H9 (cell line): ENCODE measurements at places on chromosomes 1 and 21.

GRCh38 chr1:229117664-229118300, 153.1 kb upstream of the RAB4A start:
- H3K4me3 ChIP-seq, result no peak overlapping the region
- no peak for DNase-seq
- no peaks in the 10 kb centered on the region for H3K27me3 ChIP-seq
- no peak overlapping the region for H3K27ac ChIP-seq
- H3K36me3 ChIP-seq, result no peaks in the 10 kb centered on the region
- peaks cover 2% of the 10 kb centered on the region; the same call in 1 of the 2 replicates for H3K4me1 ChIP-seq

GRCh38 chr1:226223786-226224244, 351 bp downstream of the MIXL1 start:
- H3K4me3 ChIP-seq, result peak overlapping the region; percentile 77
- H3K4me1 ChIP-seq, result no peaks in the 10 kb centered on the region
- peaks cover 5% of the 10 kb centered on the region; the same call in 1 of the 2 replicates for H3K36me3 ChIP-seq

- DNase-seq, result peak; percentile 72
- no peaks in the 10 kb centered on the region for H3K27me3 ChIP-seq
- no peak overlapping the region for H3K27ac ChIP-seq
- no peak overlapping the region for H3K4me3 ChIP-seq
- H3K4me1 ChIP-seq, result no peaks in the 10 kb centered on the region
- no peaks in the 10 kb centered on the region for H3K36me3 ChIP-seq
Measured at GRCh38 chr1:198056255-198056654, 100.5 kb upstream of the NEK7 start.

- no peak overlapping the region for H3K27ac ChIP-seq
- 0 out of 2 replicates have a peak, but pooled peaks cover 3% of the 10 kb centered on the region for H3K36me3 ChIP-seq
- H3K27me3 ChIP-seq, result no peaks in the 10 kb centered on the region; the same call in 1 of the 2 replicates
- H3K4me3 ChIP-seq, result no peak overlapping the region
- no peaks in the 10 kb centered on the region for H3K4me1 ChIP-seq
- DNase-seq, result no peak
Measured at GRCh38 chr1:98669355-98670296, 8.1 kb downstream of the SNX7 start.

DNA sequence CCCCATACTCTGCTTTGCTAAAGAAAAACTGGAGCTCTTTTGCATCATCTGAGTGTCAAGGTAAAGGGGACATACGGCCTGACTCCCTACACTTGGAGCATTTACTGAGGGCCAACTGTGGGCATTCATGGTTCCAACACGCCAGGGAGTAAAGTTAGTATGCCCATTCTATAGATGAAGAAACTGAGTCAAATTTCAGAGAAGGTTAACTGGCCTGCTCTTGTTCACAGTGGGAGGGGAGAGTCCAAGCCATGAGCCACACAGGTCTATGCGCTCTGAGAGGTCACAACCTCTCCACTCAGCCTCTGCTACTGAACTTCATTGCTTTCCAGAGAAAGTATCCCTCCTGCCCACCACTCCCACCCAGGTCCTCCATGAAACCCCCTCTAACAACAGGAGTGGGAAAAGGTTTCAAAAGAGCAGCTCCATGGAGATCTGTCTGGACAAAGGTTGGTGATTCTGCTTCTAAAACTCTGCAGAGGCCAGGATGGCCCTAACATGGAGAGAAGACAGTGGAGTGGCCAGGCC, 6.8 kb upstream of the KCNN3 start:
- no peaks in the 10 kb centered on the region for H3K36me3 ChIP-seq
- H3K4me3 ChIP-seq, result no peak overlapping the region
- peak; percentile 2 for DNase-seq
- no peak overlapping the region for H3K27ac ChIP-seq

- no peaks in the 10 kb centered on the region for H3K27me3 ChIP-seq
- DNase-seq, result no peak
- H3K4me3 ChIP-seq, result no peak overlapping the region
- no peaks in the 10 kb centered on the region; the same call in 1 of the 2 replicates for H3K4me1 ChIP-seq
- peaks cover 19% of the 10 kb centered on the region for H3K36me3 ChIP-seq
Measured at GRCh38 chr1:220241072-220241663, 31.1 kb downstream of the RAB3GAP2 start.

GRCh38 chr21:42652527-42653230, 742 bp upstream of the PDE9A start:
- peaks cover 11% of the 10 kb centered on the region for H3K36me3 ChIP-seq
- no peaks in the 10 kb centered on the region for H3K27me3 ChIP-seq
- peak; percentile 78 for DNase-seq

GRCh38 chr1:207882692-207883091, 28.2 kb downstream of the CD34 start:
- H3K27ac ChIP-seq, result no peak overlapping the region
- no peak overlapping the region for H3K4me3 ChIP-seq
- no peak for DNase-seq
- H3K36me3 ChIP-seq, result no peaks in the 10 kb centered on the region
- no peaks in the 10 kb centered on the region for H3K4me1 ChIP-seq

- no peak overlapping the region for H3K27ac ChIP-seq
- H3K4me3 ChIP-seq, result no peak overlapping the region
- no peak for DNase-seq
Measured at GRCh38 chr1:7893529-7894180, 40.8 kb upstream of the UTS2 start.

GRCh38 chr1:183200451-183200850, 14.4 kb downstream of the LAMC2 start:
- H3K27me3 ChIP-seq, result no peaks in the 10 kb centered on the region
- no peak overlapping the region for H3K4me3 ChIP-seq
- DNase-seq, result no peak

DNA sequence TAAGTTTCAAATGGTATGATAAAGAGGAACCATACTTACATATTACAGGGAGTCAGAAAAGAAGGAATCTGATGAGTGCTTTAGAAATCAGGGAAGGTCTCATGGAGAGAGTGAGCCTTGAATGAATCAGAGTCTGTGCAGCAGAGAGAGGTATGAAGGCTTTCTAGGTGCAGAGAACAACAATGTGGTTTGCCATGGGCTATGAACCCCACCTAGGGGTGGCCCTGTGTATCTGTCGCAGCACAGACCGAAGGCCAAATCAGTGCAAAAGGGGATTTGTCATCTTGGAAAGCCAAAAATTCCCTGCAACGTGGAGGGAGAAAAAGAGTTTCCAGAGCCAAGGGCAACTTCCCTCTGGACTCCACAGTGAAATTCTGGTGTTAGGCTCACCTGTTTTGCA, 3.5 kb downstream of the PAPPA2 start:
- no peak overlapping the region for H3K27ac ChIP-seq
- no peak overlapping the region for H3K4me3 ChIP-seq
- no peaks in the 10 kb centered on the region for H3K27me3 ChIP-seq
- no peaks in the 10 kb centered on the region for H3K36me3 ChIP-seq
- no peaks in the 10 kb centered on the region; the same call in 1 of the 2 replicates for H3K4me1 ChIP-seq
- peak; percentile 46 for DNase-seq

DNA sequence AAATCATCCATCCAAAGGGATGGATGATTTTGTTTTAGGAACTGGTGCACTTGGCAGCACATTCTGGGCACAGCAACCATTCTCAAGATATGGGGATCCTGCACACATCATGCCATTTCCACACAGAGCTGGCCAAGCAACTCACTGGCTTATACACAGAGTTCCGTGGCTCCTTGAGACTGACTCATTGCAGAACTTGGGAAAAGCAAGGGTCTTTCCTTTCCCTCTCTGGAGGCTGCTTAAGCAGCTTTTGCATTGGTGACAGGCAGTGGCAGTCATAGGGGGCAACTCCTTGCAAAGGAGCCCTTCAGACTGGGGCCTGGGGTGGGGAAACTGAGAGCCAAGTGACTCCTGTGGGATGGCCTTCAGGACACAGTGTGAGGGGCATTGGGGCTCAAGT, 1.9 kb upstream of the MAD2L2 start:
- peak; percentile 46 for DNase-seq
- H3K4me3 ChIP-seq, result peak overlapping the region; percentile 88; the same call in 2 of the 3 replicates
- peaks cover 36% of the 10 kb centered on the region for H3K36me3 ChIP-seq
- peak overlapping the region; percentile 99 for H3K27ac ChIP-seq
- H3K27me3 ChIP-seq, result no peaks in the 10 kb centered on the region

- no peak overlapping the region for H3K27ac ChIP-seq
- H3K27me3 ChIP-seq, result no peaks in the 10 kb centered on the region
- no peaks in the 10 kb centered on the region; the same call in 1 of the 2 replicates for H3K4me1 ChIP-seq
- no peak for DNase-seq
- H3K36me3 ChIP-seq, result no peaks in the 10 kb centered on the region
Measured at GRCh38 chr21:45290948-45291612, 3.4 kb upstream of the POFUT2 start.

- H3K27me3 ChIP-seq, result peaks cover 3% of the 10 kb centered on the region; the same call in 1 of the 2 replicates
- H3K27ac ChIP-seq, result no peak overlapping the region
- H3K36me3 ChIP-seq, result no peaks in the 10 kb centered on the region
- H3K4me1 ChIP-seq, result no peaks in the 10 kb centered on the region
Measured at GRCh38 chr1:2438038-2438437, 25.7 kb upstream of the PEX10 start.

DNA sequence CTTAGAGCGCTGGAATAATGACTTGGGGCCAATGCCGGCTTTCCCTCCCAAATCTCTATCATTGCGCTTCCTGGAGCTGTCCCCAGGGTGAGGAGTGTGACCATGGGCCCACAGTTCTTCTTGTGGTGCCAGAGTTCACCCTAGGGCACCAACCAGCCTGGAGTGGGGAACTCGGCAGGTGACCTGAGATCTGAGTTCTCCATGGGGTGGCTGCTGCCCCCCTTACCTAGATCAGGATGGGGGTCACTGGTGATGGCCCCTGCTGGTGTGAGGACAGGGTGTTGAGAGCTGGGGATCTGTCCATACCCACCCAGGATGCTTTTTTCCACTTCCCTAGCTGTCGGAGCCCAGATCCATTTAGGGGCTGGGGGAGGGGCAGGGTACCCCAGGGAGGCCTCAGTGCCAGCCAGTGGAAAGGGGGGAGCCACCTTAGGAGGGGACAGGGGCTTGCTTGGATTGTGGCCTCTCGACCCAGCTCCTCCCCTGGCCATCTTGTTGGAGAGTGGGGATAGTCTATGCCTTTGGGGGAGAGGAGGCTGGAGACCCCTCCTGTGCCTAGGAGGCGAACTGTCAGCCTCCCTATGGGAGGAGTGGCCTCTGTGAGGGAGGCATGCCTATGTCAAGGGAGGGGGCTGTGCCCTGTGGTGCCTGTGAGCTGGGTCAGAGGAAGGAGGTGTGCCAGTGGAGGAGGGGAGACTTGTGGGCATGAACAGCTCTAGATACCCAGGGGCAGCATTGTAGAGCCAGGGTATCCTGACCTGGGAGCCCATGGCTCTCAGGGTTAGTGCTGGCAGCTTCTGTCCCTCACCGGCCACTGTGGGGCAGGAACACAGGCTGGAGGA, 1.7 kb downstream of the FOXO6 start:
- no peak overlapping the region for H3K27ac ChIP-seq
- H3K27me3 ChIP-seq, result peaks cover 19% of the 10 kb centered on the region
- peak overlapping the region; percentile 39 for H3K4me3 ChIP-seq
- H3K4me1 ChIP-seq, result no peaks in the 10 kb centered on the region; the same call in 1 of the 2 replicates

GRCh38 chr1:9127395-9128165, 1.3 kb downstream of the GPR157 start:
- H3K27me3 ChIP-seq, result no peaks in the 10 kb centered on the region
- H3K4me3 ChIP-seq, result peak overlapping the region; percentile 76
- H3K27ac ChIP-seq, result no peak overlapping the region
- H3K4me1 ChIP-seq, result no peaks in the 10 kb centered on the region

DNA sequence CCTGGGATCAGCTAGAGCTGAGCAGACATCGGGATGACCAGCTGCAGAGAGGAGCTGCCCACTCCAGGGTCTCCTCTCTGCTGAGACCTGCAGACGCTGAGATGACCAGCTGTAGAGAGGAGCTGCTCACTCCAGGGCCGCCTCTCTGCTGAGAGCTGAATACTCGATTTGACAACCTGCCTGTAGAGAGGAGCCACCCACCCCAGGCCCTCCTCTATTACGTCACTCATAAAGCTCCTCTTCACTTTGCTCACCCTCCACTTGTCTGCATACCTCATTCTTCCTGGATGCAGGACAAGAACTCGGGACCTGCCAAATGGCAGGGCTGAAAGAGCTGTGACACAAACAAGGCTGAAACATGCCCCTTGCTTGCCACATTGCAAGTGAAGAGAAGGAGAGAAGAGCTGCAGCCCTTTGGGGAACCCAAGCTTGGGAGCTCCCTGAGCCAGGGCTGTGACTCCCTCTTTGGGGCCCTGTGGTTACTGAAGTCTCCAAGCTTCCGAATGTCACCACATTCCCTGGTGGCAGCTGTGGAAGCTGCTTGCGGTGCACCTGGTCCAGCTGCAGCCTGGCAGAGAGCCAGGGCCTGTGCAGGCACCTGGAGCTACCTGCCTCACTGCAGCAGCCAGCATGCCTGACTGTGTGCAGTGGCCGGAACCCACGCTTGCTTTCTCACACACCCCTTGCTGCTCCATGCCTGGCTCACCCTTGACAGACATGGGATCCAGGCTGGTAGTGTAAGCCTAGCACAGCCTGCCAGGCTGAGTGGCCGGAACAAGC, 59.6 kb downstream of the CC2D1B start:
- H3K4me3 ChIP-seq, result no peak overlapping the region
- no peak overlapping the region for H3K27ac ChIP-seq
- no peak for DNase-seq
- H3K36me3 ChIP-seq, result peaks cover 4% of the 10 kb centered on the region; the same call in 1 of the 2 replicates
- no peaks in the 10 kb centered on the region for H3K27me3 ChIP-seq

GRCh38 chr1:233554037-233554436, 59.9 kb upstream of the KCNK1 start:
- no peaks in the 10 kb centered on the region for H3K27me3 ChIP-seq
- no peaks in the 10 kb centered on the region for H3K36me3 ChIP-seq
- no peak overlapping the region for H3K4me3 ChIP-seq
- no peak overlapping the region for H3K27ac ChIP-seq

DNA sequence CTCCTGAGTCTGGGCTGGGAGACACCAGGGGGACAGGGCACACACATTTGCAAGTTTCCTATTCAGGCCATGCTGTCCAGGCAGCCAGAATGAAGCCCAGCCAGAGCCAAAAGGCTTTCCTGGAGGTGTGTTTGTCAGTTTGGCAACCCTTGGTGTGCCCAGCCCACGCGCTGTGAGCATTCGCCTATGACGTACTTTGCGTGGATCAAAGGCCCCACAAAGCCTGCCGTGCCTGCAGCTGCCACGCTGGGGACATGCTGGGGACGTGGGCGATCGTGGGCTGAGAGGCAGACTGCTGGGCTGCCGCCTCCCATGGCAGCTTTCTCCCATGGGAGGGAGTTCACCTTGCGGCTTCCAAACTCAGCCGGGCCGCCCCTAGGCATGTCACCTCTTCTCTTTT, 57.5 kb downstream of the CD247 start:
- peaks cover 8% of the 10 kb centered on the region; the same call in 1 of the 2 replicates for H3K27me3 ChIP-seq
- no peaks in the 10 kb centered on the region for H3K36me3 ChIP-seq
- no peak for DNase-seq

DNA sequence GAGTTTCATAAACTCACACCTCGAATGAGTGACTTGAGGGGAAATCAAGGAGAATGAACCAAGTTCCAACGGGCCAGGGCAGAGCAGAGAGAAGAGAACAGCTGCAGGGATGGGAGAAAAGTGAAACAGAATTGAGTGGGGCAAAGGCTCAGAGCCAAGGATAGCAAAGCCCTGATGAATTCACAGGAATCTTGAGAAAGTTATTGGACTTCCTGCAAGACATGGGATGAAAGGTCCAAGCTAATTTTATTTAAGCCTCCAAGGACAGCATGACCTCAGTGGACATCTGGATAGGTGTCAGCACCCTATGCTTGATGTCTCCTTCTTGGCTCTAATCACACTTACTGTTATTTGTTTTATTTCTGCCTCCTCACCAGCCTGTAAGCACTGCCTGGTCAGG, 43.0 kb upstream of the RAVER2 start:
- peaks cover 4% of the 10 kb centered on the region; the same call in 1 of the 2 replicates for H3K4me1 ChIP-seq
- no peak for DNase-seq
- H3K36me3 ChIP-seq, result no peaks in the 10 kb centered on the region
- H3K27ac ChIP-seq, result no peak overlapping the region
- H3K27me3 ChIP-seq, result no peaks in the 10 kb centered on the region

GRCh38 chr1:175443332-175443731, 250.8 kb upstream of the KIAA0040 start:
- DNase-seq, result no peak
- H3K36me3 ChIP-seq, result no peaks in the 10 kb centered on the region
- H3K4me1 ChIP-seq, result no peaks in the 10 kb centered on the region
- H3K4me3 ChIP-seq, result no peak overlapping the region
